ENCODE measurements at places on chromosomes 12 and 14. TPM values are rescaled to one million over a fixed set of nuclear protein-coding genes. Genes with fewer than 3 reads are reported as not detected.

Gene TTC7B
- total RNA-seq: 0.30 TPM

Gene IL26
- not detected for total RNA-seq

Gene CLEC1B
- not detected for total RNA-seq

Gene ESRRB
- total RNA-seq: not detected

Gene SLC25A47
- total RNA-seq: not detected

Gene CCDC197
- total RNA-seq: not detected

Gene CDCA3
- 2.0 TPM for total RNA-seq

- DNase-seq: no peak
Measured at GRCh38 chr14:61533513-61534255, 161.6 kb upstream of the HIF1A start.

DNA sequence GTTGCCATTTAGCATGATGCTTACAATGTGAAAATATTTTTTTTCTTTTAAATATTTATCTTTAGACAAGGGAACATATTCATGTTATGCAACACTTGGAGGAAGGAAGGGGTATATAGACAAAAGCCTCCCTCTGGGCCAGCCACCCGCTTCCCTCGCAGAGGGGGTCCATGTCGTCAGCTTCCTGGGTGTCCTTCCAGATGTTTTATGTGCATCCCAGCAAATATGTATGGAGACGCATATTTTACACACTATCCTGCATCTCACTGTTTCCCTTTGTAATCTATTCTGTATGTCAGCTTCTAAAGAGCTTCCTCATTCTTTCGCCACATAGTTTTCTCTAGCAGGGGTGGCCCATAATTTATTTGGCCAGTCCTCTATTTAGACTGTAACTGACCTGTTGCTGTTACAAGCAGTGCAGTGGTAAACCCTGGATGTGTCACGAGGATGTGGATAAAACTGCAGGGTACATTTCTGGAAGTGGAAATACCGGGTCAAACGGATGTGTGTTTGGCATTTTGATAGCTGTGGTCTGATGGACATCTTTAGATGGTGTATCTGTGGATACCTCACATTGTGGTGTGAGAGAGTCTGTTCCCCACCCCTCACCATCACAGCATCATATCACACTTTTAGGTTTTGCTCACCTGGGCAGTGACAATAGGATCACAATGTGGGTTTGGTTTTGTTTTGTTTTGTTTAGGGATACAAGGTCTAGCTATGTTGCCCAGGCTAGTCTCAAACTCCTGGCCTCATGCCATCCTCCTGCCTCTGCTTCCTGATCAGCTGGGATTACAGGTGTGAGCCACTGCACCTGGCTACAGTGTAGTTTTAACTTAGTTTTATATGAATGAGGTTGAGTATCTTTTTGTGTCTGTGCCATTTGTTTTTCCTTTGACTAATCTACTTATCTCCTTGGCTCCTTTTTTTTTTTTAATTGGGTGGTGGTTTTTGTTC, 31.6 kb downstream of the FAM222A start:
- no peak for DNase-seq

DNA sequence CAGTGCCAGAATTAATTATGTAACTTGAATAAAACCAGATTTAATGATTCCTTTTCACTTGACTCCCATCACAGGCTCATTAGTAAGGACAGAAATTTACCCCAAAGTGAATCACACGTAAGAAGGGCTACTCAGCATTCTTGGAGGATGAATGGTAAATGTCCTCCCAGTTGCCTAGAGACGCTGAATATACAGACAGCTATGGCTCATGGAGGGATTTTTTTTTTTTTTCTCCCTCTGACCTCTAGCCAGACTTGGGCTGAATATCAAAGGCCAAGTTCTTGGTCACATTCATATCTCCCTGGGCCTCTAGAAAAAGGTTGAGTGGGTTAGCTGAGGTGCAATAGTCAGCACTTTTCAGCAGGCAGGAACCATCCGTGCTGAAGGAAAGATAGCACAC, 77.5 kb downstream of the PHLDA1 start:
- no peak for DNase-seq

GRCh38 chr14:22276913-22277816, 311.9 kb downstream of the DAD1 start:
- DNase-seq: no peak

DNA sequence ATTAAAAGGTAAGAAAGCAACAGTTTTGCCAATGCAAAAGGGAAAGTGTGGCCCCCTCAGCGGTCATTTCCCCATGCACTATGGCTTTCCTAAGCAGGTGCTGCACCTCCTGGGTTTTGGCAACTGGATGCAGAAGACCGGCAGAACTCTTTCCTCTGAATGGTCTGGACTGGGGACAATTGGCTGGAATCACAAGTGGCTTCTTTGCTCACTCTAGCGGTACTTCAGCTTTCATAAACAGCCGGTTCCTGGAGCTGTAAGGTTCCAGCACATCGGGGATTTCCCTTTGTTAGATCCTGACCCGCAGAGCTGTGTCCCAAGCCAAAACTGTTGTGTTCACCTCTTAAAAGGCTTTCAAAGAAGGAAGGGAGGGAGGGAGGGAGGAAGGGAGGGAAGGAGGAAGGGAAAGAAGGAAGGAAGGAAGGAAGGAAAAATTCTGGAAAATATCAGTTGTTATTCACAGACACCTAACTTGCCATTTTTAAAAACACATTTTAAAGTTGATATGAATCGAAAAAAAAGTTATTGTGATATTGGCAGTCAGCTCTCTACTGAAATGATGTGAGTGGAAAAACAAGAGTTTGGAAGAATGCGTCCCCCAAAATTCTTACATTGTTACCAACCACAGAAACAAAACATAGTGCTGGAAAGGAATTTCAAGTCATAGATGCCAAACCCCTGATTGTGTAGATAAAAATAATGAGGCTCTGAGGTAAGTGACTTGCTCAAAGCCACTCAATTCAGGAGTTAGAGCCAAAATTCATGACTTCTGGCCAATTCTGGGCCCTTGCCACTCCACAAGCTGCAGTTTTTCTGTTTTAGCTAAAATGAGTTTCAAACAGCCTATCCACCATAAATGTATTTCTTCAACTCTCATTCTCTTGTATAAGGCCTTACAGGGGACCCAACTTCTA, 220.6 kb upstream of the HMGA2 start:
- DNase-seq: no peak

DNA sequence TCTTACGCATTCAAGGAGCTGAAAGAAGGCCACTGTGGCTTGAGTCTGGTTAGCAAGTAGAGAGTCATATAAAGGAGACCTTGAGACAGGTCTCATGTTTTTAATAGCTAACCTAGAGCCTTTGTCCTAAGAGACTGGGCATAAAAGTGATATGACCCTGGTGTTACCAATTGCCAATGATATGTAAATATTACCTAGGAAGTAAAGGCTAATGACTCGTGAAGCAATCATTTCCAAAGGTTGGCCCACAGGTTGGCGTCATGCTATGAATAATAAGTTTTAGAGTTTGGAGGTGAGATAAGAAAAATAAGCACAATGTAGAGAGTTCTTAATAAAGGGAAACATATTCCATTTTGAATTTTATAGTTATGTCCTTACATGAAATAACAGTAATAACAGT, 116.6 kb upstream of the PLEKHA5 start:
- DNase-seq: no peak

- peak; percentile 51 for DNase-seq
Measured at GRCh38 chr14:97719931-97720330, 922.7 kb downstream of the VRK1 start.

DNA sequence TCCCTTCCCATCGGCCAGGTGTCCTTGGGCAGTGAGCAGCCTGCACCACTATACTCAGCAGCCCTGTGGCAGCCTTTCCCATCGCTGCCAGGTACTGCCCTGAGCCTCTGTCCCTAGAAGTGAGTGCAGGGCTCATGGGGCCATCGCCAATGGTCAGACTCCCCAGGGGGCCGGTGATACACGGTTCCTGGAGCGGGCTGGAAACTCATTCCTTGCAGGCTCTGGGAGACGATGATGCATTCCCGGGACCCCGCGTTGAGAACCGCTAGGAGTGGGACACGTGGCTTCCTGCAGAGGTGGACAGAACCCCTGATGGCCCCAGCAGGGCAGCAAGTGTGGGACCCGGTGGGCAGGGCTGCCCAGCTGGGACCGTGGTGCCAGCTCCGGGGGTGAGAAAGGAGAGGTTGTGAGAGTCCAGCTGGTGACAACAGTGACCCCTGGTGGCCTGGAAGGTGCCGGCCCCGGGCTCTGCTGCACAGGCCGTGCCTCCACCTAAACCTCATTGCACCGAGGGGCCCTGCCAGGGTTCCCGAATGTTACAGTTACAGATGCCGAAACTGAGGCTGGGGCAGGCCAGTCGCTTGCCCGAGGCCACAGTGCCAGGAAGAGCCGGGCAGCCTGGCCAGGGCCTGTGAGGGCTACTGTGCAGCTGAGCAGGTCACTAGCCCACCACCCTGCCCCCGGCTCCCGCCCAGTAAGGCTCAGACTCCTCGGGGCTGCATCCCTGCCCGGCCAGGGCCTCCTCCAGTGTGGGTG, 33.8 kb downstream of the FBRSL1 start:
- peak; percentile 63 for DNase-seq

DNA sequence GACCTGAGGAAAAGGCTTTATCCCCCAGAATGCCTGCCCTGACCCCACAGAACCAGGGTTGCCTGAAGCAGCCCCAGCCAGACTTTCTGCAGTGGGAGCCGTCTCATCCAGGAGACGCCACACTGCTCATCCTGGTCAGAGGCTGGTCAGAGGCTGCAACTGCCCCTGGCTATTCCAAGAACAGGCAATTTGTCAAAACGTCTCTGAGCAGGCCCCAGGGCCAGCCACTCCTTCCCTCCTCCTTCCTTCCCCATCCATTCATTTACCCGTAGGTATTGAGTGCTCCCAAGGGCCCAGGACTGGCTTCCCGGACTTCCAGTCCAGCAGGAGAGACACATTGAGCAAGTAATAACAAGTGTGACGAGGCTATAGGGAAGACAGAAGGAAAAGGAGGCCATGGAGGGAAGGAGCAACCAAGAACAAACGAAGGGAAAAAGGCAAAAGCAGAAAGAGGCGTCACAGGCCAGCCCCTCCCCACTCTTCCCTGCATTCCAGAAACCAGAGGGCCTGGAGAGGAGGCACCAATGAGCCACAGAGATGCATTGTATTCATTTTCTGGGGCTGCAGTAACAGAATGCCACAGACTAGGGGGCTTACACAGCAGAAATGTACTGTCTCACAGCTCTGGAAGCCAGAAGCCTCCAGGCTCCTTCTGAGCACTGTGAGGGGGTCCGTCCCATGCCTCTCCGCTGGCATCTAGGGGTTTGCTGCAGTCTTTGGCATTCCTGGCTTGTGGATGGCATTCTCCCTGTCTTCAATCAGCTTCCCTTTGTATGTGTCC, 21.0 kb upstream of the CD9 start:
- no peak for DNase-seq

- DNase-seq: peak; percentile 76
Measured at GRCh38 chr14:95561001-95561412, 26.2 kb downstream of the GLRX5 start.
